ENCODE measurements at places on chromosomes 16 and 17.

GRCh38 chr17:39996800-39997199, 16.2 kb downstream of the PSMD3 start:
- DNase-seq = no peak

DNA sequence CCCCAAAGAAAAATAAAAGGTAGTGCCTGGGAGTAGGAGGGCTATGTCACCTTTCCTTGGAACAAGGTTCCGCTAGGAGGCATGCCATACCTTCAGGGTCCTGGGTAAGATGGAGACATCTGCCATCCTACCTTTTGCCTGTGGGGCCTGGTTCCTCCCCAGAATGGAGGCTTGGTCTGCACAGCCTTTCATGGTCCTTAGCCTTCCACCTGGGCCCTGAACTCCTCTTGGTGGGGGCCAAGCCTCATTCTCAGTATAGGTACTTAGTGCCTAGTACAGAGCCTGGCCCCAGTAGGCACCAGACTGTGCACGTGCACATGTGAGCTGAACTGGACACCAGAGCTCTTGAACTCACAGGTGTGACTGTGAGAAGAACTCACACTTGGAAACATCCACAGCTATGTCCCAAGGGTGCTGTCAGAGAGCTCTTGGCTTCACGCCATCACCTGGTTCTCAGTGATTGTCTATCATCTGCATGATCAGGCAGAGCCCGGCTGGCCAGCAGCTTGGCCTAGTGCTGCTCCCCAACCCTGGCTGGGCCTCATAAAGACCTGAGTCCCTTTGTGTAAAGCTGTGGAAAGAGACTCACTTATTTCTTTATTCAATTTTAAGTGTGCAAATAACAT, 143.2 kb downstream of the SOCS1 start:
- peak; percentile 63 for DNase-seq

DNA sequence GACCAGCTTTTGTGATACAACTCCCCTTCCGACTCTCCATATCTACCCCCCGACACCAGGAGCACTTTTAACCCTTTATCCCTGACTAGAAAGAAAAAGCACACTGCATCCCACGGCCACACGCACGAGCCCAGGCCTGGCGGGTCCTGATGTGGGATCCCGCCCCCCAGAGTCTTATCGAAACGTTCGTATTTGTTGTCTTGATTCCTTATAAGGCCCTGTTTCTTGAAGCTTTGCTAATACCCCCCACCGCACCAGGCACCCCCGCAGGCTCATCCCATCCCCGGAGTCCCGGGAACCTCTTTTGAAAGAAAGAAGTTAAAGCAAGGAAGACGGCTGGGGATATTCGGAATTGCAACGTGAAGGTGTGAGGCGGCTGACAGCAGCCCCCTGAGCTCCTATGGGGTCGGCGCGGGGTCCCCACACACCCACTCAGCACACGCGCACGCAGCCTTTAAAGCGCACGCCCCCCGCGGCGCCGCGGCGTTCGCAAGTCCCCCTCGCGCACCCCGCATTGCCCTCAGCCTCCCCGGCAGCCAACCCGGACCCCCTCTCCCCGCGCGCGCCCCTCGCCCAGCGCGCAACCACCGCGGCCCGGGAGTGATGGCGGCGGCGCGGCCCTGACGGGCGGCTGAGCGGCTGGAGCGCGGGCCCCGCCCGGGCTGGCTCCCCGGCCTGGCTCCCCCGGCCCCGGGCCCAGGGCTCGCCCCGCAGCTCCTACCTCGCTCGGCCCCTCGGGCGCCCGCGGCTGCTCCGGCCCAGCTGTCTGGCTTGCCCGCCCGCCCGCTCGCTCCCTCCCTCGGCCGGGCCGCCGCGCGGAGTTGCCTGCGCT, 448 bp downstream of the STAT5B start:
- peak; percentile 29 for DNase-seq

- DNase-seq = no peak
These were observed 2.0 kb downstream of the SLC16A11 start for GRCh38 chr17:7041607-7042500.

- no peak for DNase-seq
These were observed 186.9 kb upstream of the TNRC6C start for GRCh38 chr17:77771587-77771986.

GRCh38 chr17:59001158-59001814, 105.4 kb downstream of the TRIM37 start:
- DNase-seq = no peak

DNA sequence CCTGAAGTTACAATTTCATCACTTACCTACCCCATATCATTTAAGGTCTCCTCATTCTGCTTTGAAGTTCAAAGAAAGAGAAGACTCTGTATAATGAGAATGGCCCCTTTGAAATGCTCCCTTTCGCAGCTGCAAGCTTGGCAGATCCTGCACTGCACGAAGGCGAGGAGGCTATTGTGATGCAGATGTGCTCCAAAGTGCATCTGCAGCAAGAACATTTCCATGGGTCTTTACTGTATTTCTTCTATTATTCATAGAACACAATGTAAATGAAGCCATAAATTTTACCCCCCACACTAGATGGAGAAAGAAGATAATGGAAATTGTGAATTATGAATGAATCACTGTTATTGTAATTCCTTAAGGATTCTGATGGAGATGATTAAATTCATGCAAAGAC, 178.7 kb downstream of the CHD9NB start:
- DNase-seq = no peak

DNA sequence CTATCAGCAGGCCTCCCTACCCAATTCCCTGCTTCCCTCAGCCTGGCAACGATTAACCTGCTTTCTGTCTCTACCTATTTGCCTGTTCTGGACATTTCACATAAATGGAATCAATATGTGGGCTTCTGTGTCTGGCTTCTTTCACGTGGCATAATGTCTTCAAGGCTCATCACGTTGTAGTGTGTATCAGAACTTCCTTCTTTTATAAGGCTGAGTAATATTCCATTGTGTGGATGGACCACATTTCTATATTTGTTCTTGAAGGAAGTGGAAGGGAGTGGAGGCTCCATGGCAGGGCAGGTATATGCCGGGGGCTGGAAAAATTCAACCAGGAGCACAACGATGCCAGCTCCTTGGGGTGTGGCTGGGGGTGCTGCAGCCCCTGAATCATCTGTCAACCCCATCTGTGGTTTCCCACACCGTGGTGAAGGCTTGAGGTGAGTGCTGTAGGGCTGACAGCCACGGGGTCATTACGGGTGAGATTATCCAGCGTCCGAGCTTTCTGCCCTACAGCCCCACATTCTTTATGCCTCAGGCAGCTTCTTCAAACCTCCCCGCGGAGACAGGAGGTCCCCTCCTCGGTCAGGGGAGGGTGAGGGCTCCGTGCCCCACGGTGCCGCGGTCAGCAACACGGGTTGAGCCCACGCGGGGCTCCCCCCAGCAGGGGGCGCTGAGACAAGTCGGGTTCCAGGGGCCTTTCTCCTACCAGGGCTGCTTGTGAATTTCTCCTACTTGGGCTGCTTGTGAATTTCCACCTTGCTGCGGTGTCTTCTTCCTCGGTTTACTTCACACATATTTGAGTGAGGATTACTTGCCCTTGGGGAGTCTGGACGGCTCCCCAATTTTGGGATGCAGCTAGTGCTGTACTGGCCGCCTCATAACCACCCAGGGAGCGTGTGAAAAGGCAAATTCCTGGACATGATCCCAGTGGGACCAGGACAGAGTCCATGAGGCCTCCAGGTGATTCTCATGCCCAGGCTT, 18.3 kb upstream of the WFIKKN2 start:
- no peak for DNase-seq

DNA sequence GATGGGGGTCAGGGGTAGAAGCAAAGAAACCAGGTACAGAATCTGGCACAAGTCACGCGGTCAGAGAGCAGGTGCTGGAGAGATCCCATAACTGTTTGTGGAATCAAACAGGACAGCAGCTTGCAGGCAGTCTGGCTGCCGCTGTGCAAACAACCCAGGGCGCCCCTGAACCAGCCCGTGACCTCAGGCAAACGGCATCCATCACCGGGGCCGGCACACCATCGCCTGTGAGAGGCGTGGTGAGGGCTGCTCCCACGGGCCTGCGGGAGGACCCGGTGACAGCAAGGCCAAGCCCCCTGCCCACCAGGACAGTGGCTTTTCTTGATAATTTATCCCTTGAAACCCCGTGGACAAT, 47.9 kb downstream of the CBFA2T3 start:
- peak; percentile 25 for DNase-seq

Measured in NCI-H526 treated with DMSO at 0.1 percent for 48 hours (cell line).